ENCODE measurements at places on chromosomes 4 and X.
A peak's percentile ranks its signal among the peaks of the same experiment; 100 is the strongest.

DNA sequence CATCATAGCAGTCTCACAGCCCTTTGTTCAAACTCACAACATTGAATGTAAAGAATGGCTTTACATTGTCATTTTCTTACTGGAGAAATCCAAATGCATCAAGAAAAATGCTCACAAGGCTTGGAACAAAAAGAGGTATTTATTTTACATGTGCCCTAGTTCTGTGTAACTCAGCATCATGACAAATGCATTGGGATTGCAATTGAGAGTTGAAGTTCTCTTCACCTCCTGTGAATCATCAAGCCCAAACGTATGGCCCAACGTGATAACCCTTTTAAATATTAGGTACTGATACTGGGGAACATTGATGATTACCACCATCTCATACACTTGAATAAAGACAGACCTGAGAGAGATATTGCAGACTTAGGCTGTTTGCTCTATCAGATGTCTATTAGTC is 61.6 kb downstream of the GASK1B start:
- no peak for DNase-seq

DNA sequence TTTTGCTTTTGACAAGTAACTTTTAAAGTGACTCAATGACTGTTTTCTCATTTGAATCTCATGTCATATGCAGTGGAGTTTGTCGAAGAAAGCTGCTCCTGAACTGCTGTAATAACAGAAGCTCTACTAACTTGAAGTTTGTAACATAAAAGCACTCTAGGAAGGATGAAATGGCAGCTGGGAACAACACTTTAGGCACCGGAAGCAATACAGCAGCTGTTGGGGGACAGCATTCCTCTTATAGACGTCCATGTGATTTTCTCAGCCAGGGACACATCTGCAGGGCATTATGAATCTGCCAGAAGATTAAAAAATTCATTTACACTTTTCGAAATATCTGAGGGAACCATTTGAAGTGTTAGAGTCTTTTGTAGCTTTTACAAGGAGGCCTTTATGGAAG is 1035.8 kb downstream of the ADGRL3 start:
- no peak for DNase-seq

- DNase-seq, result no peak
Measured at GRCh38 chrX:38106991-38107655, 100.8 kb downstream of the SYTL5 start.

DNA sequence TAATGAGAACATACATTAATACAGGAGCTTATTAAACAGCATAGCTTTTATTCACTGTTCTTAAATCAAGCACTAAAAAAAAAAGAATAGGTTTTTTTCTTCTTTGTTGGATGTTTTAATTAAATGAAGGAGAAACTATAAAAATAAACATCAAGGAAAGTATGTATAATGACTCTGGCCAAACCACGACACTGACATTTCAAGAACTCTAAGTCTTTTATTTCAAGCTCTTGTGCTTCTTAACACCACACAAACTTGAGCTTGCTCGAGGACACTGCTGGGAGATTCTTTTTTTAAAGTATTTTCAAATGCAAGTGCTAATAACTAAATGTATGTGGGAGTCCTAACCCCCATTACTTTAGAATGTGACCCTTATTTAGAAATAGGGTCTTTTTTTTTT is 204.9 kb upstream of the PPARGC1A start:
- no peak for DNase-seq

DNA sequence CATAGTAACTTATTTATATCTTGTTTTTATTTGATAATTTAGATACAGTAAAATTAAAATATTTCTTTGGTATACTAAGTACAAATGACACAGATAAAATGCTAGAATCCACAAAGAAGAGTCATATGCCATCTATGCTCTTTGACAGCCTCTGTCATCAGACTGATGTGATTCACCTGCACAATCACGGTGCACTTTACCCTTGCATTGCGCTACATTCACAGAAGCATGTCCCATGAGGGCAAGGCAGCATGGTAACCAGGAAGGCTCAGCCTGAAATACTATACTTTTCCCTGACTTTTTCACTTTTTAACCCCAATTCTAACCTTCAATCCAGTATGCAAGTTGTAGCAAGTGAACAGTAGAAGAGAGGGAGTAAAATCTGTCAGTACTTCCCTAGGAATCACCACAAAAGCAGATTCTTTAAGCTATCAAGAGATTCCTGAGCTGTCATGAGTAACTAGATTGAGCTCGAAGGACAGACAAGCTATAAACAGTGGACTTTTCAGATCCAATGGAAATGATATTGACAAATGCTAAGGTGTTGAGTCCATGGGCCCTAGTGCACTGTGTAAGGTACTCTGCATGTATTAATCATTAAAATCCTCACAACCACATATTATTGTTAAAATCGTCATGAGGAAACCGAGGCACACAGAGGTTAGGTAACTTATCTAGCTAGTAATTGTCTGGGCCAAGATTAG is 14.2 kb downstream of the SEC24D start:
- DNase-seq, result no peak

- no peak for DNase-seq
Measured at GRCh38 chr4:156677131-156677531, 294.5 kb downstream of the PDGFC start.

- no peak for DNase-seq
Measured at GRCh38 chr4:9999956-10000561, 21.2 kb downstream of the SLC2A9 start.

GRCh38 chrX:115630204-115630603 is 69.2 kb downstream of the PLS3 start:
- no peak for DNase-seq

- DNase-seq, result no peak
Measured at GRCh38 chr4:6752486-6752829, 30.1 kb upstream of the KIAA0232 start.

DNA sequence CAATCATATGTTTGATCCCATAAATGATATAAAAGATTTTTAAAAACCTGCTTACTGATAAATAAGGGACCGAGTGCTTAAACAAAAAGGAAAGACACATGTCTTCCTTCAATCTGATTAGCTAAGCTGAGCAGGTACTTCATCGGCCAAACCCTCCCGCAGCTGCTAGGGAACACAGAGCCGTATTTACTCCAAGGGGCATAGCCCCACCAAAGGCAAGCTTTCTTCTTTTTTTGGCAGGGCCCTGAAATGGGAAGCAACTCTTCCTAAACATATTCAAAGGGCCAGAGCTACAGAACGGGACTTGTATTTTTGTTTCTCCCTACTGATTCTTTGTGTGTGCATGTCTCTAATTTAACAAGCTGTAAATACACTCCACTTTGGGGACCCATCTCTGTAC is 337.3 kb downstream of the NLGN4X start:
- no peak for DNase-seq

DNA sequence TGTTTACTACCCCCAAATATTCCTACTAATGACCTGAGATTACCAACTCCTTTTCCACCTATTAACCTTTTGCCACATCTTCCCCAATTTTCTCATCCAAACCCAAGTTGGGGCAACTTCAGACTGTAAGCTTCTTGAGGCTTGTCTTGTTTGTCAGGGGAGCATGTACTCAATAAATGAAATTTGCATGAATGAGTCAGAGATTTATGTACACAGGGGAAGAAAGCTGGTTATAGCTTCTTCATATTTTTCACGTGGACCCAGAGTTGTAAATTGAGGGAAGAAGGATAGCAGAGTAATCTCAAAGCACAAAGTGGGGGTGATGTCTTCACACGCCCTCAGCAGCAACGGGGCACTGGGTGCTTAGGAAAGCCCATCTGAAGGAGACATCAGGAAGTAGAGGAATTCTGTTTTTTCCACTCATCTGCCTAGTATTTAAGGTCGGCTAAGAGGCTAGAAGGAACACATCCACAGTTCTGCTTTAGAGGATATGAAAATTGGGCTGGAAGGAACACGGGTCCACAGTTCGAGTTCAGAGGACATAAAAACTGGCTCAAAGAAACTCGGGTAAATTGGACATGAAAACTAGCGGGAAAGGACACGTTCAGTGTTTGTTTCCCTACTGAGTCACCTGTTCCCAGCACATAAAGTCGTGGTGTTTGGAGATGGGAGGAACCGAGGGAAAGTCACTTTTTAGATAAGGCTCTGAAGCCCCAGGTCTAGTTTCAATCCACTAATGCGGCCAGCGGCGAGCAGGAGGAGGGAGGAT is 696 bp upstream of the CA5B start:
- DNase-seq, result no peak

- DNase-seq, result no peak
Measured at GRCh38 chr4:122393276-122393675, 14.5 kb downstream of the ADAD1 start.

DNA sequence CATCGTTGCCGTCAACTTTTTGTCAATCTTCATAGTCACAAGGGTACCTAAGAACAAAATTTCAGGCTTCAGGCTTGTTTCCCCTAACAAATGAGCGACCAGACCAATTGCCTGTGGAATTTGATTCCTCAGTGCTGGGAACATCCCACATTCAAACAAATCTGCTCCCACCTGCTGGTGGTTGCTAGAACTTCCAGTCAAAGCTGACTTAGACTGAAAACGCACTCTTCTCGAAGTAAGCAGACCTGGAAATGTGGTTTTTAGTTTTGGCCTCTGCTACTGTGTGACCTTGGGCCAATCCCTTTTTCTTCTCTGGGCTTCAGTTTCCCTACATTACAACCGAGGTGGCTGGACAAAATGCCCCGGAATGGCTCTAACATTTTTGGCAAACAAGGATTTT is 1.8 kb upstream of the GABRQ start:
- DNase-seq, result no peak

- no peak for DNase-seq
Measured at GRCh38 chrX:30779453-30780030, 109.5 kb downstream of the TAB3 start.

DNA sequence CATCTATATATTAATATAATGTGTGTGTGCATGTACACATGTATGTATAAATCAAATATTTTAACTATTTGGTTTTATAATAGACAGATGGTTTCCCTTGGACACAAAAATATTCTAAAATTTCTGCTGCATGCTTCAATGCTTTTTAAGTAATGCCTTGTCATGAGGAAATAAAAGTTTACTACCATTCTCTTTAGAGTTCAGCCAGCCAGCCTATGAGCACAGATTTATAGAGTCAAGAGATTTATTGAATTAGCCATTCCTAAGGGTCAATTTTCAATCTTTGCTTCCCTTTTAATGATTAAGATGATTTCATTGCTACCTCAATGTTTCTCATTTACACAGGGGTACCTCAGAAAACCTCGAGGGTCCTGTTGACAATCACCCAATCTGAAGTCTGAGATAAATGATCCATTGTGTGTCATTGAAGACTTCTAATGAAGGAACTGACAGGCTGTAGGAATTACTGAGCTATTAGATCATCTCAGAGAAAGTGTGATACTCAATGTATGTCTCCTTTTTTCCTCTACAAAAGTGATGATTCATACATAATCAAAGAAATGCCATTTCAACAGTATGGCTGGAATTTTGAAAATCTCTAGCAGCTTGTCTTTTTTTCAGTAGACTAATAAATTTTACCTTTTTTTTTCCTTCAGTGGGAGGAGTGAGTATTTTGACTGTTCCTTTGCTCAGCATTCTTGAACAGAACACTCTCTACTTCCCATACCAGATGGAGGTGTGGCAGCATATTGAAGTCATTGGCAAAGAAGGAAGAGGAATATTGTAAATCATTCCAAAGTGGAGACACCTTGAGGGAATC is 222.6 kb upstream of the PCDH18 start:
- DNase-seq, result no peak

DNA sequence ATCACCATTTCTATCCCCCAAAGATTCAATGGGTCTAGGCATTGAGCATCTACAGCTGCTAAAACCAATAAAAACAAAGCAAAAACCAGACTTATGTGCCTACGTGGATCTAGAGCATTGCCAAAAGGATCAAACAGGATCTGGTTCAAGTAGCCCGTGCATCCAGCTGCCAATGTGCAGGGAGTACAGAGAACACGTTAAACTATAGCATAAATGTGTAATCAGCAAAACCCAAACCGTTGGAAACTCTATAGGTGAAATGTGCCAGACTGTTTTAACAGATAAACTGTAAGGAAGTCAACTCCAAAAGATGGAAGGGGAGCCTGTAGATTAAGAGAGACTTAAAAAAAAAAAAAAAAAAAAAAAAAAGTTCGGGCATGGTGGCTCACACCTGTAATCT is 58.5 kb downstream of the APOO start:
- DNase-seq, result no peak

- DNase-seq, result no peak
Measured at GRCh38 chrX:22397566-22397965, 124.9 kb downstream of the CBLL2 start.

GRCh38 chrX:144334577-144334976 is 450.7 kb downstream of the UBE2NL start:
- no peak for DNase-seq

GRCh38 chr4:71338846-71339593 is at the start of gene SLC4A4:
SLC4A4 (plus strand) TSS chr4:71339020.
- no peak for DNase-seq

GRCh38 chrX:120290107-120290506 is 21.2 kb downstream of the TMEM255A start:
- no peak for DNase-seq

DNA sequence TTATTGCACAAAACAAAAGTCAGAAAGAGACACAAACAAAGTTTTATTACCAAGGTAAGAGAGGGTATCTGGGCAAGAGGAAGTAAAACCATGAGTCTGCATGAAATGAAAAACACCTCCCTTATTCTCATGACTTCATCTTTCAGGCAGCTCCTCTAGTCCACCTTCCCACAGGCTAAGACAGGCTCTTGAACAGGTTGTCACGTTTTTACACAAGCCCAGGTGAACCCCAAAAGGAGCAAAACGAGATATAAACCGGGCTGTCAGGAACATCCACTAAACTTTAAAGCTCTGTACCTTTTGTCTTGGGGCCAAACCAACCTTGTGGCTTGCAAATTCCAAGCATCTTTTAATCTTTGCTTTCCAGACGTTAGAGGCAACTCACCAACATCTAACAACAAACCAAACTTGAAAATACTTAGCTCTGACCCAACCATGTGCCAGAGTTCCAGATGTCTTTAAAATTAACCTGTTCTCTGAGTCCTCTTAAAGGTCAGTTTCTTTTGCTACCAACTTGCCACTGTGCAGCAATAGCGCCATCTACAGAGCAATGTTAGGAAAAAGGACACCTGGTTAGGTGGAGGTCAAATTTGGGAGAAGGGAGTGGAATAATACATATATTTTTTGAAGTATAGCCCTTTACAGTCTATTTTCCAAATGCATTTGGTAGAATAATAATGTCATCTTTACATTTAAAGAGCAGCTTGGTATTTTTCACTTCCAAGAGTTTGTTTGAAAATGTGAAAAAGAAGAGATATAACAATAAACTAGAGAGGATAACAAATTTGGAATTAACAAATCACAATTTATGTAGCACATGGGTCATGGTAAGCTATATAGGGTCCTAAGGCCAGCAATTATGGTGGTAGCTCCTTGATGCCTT is 73.1 kb downstream of the QRFPR start:
- peak; percentile 3 for DNase-seq
